ENCODE measurements at places on chromosomes 12 and 14. TPM values are rescaled to one million over a fixed set of nuclear protein-coding genes. Genes with fewer than 3 reads are reported as not detected.
A peak's percentile ranks its signal among the peaks of the same experiment; 100 is the strongest.

DNA sequence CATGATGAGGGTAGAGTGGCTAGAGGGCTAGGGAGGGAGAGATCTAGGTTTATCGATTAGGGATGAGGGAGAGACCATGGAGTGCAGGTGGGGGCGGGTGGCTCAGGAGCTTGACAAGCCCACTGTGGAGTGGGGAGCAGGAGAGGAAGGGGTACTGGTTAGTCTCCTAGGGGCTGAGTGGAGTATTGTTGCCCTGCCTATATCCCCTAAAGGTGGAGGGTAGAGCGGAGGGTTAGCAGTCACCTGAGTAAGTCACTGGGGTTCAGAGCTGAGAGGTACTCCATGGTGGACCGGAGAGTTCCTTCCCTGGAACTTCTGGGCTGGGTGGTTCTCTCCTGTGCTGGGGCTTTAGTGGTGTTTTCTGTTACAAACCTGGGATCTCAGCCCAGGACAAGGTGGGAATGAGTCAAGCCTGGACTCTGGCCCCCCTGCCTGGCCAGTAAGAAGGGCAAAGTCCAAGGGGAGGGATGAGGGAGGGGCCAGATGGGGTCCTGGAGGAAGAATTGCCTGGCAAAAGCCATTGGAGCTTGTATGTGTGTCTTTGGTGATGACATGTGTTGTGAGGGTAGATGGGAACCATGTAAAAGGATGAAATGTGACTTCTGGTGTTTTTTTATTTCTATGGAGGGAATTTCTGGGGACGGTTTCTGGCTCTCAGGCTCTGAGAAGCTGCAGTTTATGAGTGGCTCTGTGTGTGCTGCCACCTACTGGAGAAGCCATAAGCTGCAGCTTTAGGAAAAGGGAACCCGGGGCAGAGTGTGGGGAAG is at the start of gene CIDEB:
TSS of gene CIDEB (minus strand) at position 403 of the 767 bp plus-strand sequence. CDS start at position 284, 119 bp downstream.
- peaks cover 9% of the 10 kb centered on the region for H3K4me1 ChIP-seq
- peaks cover 5% of the 10 kb centered on the region for H3K27me3 ChIP-seq
- DNase-seq: no peak
- peaks cover 50% of the 10 kb centered on the region for H3K36me3 ChIP-seq

DNA sequence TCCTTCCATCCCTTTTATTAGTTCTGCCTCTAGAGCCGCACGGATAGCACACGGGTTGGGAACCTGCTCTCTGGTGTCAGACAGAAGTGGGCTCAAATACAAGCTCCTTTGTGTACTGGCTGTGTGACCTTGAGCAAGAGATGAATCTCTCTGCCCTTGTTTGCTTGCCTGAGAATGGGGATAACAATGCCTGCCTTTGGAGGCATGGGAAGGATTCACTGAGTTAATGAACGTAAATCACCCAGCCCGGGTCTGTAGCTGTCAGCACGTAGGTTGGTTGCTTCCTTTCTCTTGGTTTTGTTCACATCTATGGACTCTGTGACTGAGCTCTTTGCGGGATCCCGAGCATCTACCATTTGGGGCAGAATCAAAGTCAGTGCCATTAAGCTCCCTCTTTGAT is 79.3 kb upstream of the NRXN3 start:
- no peaks in the 10 kb centered on the region for H3K27me3 ChIP-seq
- DNase-seq: no peak

- H3K27ac ChIP-seq: peak overlapping the region; percentile 65
- no peak for DNase-seq
- no peaks in the 10 kb centered on the region for H3K36me3 ChIP-seq
- no peaks in the 10 kb centered on the region for H3K27me3 ChIP-seq
- H3K4me1 ChIP-seq: peaks cover 18% of the 10 kb centered on the region
Observed at GRCh38 chr12:13195785-13196129, 769 bp upstream of the EMP1 start.

- no peaks in the 10 kb centered on the region for H3K27me3 ChIP-seq
- no peak overlapping the region for H3K27ac ChIP-seq
- DNase-seq: no peak
- H3K4me1 ChIP-seq: no peaks in the 10 kb centered on the region
- no peak overlapping the region for H3K4me3 ChIP-seq
Observed at GRCh38 chr12:5379749-5380496, 52.0 kb upstream of the NTF3 start.

DNA sequence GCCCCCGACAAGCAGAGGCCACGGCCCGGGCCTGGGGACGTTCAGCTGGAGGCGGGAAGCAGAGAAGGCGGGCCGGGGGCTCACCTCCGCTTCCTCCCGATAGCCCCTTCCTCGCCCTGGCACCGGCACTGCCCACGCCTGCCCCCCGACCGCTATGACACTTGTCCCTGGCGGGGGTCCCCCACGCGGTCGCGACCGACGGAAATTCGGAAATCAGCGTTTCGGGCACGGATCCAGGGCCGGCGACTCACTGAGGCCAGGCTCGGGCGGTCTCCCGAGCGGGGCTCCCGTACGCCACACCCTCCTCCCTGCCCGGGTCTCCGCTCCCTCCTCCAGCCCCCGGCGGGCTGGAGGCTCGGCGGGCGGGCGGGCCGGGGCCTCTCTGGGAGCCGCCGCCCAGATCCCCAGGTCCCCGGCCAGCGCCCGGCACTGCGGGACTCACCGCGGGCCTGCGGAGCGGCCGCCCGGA is 581 bp downstream of the PITPNM2 start:
- peaks cover 20% of the 10 kb centered on the region for H3K36me3 ChIP-seq
- no peak for DNase-seq
- H3K4me1 ChIP-seq: peaks cover 18% of the 10 kb centered on the region
- H3K27ac ChIP-seq: peak overlapping the region; percentile 97
- H3K4me3 ChIP-seq: peak overlapping the region; percentile 97

- peak overlapping the region; percentile 53 for H3K4me3 ChIP-seq
- H3K36me3 ChIP-seq: no peaks in the 10 kb centered on the region
- peaks cover 33% of the 10 kb centered on the region for H3K27me3 ChIP-seq
- no peak for DNase-seq
Observed at GRCh38 chr14:77498984-77499527, 440 bp upstream of the ISM2 start.

DNA sequence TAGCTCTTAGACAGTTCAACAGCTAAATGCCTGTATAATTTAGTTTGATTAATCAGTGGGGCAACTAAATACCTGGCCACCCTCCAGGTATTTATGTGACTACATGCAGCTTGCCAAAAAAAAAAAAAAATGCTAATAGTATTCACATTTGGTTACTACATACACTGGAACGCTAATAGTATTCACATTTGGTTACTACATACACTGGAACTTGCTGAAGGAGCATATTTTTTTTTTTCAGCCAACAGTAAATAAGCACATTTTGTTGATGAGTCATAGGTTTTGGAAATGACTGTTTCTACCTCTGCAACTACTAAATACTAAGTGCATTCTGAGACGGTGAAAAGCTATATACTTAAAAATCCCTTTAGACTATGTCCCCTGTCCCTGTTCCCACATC is 1172.3 kb downstream of the LRFN5 start:
- no peaks in the 10 kb centered on the region for H3K27me3 ChIP-seq
- no peak for DNase-seq
- no peak overlapping the region for H3K27ac ChIP-seq
- H3K4me1 ChIP-seq: no peaks in the 10 kb centered on the region

The SLC11A2 gene
- 30.0 TPM for polyA plus RNA-seq

The GRIP1 gene
- 0.71 TPM for polyA plus RNA-seq
